Thoracic aorta endothelial cell (primary cell): ENCODE measurements at places on chromosomes 7 and 10. TPM values are rescaled to one million over a fixed set of nuclear protein-coding genes. Genes with fewer than 3 reads are reported as not detected.

The GRID2IP gene
- total RNA-seq = not detected in 2 replicates

The CPA4 gene
- total RNA-seq = 0.27 and 0.29 TPM in 2 replicates

The C10orf90 gene
- total RNA-seq = not detected in 2 replicates

The MRC1 gene
- 0.57 and 16.2 TPM in 2 replicates for total RNA-seq

The ASB10 gene
- not detected in 2 replicates for total RNA-seq

The SYT15B gene
- total RNA-seq = under 0.01 TPM in 2 replicates

The PFKFB3 gene
- 25.9 and 42.4 TPM in 2 replicates for total RNA-seq

The COBL gene
- not detected in 2 replicates for total RNA-seq

The PPIF gene
- total RNA-seq = 35.4 and 41.4 TPM in 2 replicates

The GPNMB gene
- 0.13 and 0.72 TPM in 2 replicates for total RNA-seq

The SLC26A5 gene
- total RNA-seq = 0.13 and 0.14 TPM in 2 replicates

The SPRN gene
- total RNA-seq = not detected in 2 replicates

The OIT3 gene
- total RNA-seq = under 0.01 TPM in 1 of 2 replicates, not detected in the other

The TBX20 gene
- 0.29 and 14.4 TPM in 2 replicates for total RNA-seq

The BAIAP2L1 gene
- total RNA-seq = 0.22 and 0.27 TPM in 2 replicates

The SLC4A2 gene
- total RNA-seq = 65.5 and 69.3 TPM in 2 replicates

The ACSM6 gene
- total RNA-seq = not detected in 2 replicates

The AP4M1 gene
- total RNA-seq = 14.5 and 18.9 TPM in 2 replicates

The UNCX gene
- not detected in 2 replicates for total RNA-seq

The OR2A12 gene
- not detected in 2 replicates for total RNA-seq

The PKD2L1 gene
- total RNA-seq = not detected in 2 replicates

The HOXA10 gene
- total RNA-seq = 0.27 and 5.8 TPM in 2 replicates

The SEPTIN14 gene
- not detected in 2 replicates for total RNA-seq

The NT5C2 gene
- total RNA-seq = 71.1 and 77.4 TPM in 2 replicates

The SPDYE16 gene
- not detected in 2 replicates for total RNA-seq

The PIP gene
- total RNA-seq = not detected in 2 replicates

The TUBAL3 gene
- total RNA-seq = 0.57 and 0.66 TPM in 2 replicates

The VWA2 gene
- not detected in 2 replicates for total RNA-seq

The ADGRA1 gene
- not detected in 2 replicates for total RNA-seq

The CAV2 gene
- total RNA-seq = 308 and 406 TPM in 2 replicates

The EVX1 gene
- total RNA-seq = not detected in 2 replicates

The C10orf67 gene
- total RNA-seq = not detected in 2 replicates

The NYAP1 gene
- total RNA-seq = 2.7 and 4.1 TPM in 2 replicates

The ELFN1 gene
- total RNA-seq = 0.53 and 0.86 TPM in 2 replicates

The ARHGAP22 gene
- 65.8 and 76.5 TPM in 2 replicates for total RNA-seq

The PPP1R9A gene
- 4.1 and 6.9 TPM in 2 replicates for total RNA-seq

The CPXM2 gene
- 4.7 and 13.5 TPM in 2 replicates for total RNA-seq

The LRGUK gene
- total RNA-seq = 0.13 and 0.29 TPM in 2 replicates

The EN2 gene
- not detected in 2 replicates for total RNA-seq

The GRM3 gene
- total RNA-seq = not detected in 2 replicates

The IDI2 gene
- not detected in 2 replicates for total RNA-seq
